ENCODE measurements at places on chromosomes 11 and 22. TPM values are rescaled to one million over a fixed set of nuclear protein-coding genes. Genes with fewer than 3 reads are reported as not detected.

Gene SMTNL1
- not detected for total RNA-seq

Gene C22orf31
- not detected for total RNA-seq

Gene MRGPRX4
- not detected for total RNA-seq

Gene SLC22A25
- total RNA-seq, result not detected

Gene TUBA8
- total RNA-seq, result 0.34 TPM

Gene SDF2L1
- total RNA-seq, result 65.4 TPM

Gene PATZ1
- 11.8 TPM for total RNA-seq

Gene CSRP3
- not detected for total RNA-seq

Gene BTBD18
- total RNA-seq, result not detected

Gene PCNX3
- 30.0 TPM for total RNA-seq

Gene MS4A6E
- not detected for total RNA-seq

Gene SPDYC
- not detected for total RNA-seq

Gene GP1BB
- total RNA-seq, result 0.54 TPM

Gene DGCR6L
- 43.8 TPM for total RNA-seq

Gene ART1
- total RNA-seq, result not detected

Gene RNF169
- 18.5 TPM for total RNA-seq

Gene MYRF
- total RNA-seq, result 0.18 TPM

Gene OR8K5
- not detected for total RNA-seq

Gene UBTFL1
- not detected for total RNA-seq

Gene POU2AF1
- total RNA-seq, result not detected

Gene TRIM6
- total RNA-seq, result 4.6 TPM

Gene VPS26B
- 40.3 TPM for total RNA-seq

Gene ALG12
- 12.7 TPM for total RNA-seq

Gene MADD
- 15.3 TPM for total RNA-seq

Gene BIK
- total RNA-seq, result 11.8 TPM

Gene SLC22A12
- total RNA-seq, result not detected

Gene GNAZ
- 0.27 TPM for total RNA-seq

Gene TLCD5
- total RNA-seq, result 2.7 TPM

Gene IRF7
- total RNA-seq, result 66.7 TPM

Gene MEI1
- total RNA-seq, result 0.14 TPM

Gene CHCHD10
- total RNA-seq, result 29.9 TPM

Gene RFPL1
- total RNA-seq, result not detected

Gene NCR3LG1
- total RNA-seq, result 9.1 TPM

Gene C22orf42
- not detected for total RNA-seq

Gene USP47
- 37.0 TPM for total RNA-seq

Gene H19
- total RNA-seq, result 33.1 TPM

Gene SAMM50
- 55.0 TPM for total RNA-seq

Gene KCTD21
- 6.7 TPM for total RNA-seq

Gene PRG3
- not detected for total RNA-seq

Gene GRAMD1B
- 0.07 TPM for total RNA-seq

Gene SOX10
- 0.14 TPM for total RNA-seq

Gene TMPRSS5
- 0.14 TPM for total RNA-seq

Gene KREMEN1
- total RNA-seq, result 19.3 TPM

Gene CARD18
- total RNA-seq, result 0.78 TPM

Gene LRRC4C
- total RNA-seq, result not detected

Gene PYGM
- total RNA-seq, result 0.07 TPM

All from foreskin keratinocyte (primary cell).